ENCODE measurements at places on chromosomes 5 and 9.

- no peak for ATAC-seq
Observed at GRCh38 chr9:132074736-132075135, 4.9 kb downstream of the MED27 start.

DNA sequence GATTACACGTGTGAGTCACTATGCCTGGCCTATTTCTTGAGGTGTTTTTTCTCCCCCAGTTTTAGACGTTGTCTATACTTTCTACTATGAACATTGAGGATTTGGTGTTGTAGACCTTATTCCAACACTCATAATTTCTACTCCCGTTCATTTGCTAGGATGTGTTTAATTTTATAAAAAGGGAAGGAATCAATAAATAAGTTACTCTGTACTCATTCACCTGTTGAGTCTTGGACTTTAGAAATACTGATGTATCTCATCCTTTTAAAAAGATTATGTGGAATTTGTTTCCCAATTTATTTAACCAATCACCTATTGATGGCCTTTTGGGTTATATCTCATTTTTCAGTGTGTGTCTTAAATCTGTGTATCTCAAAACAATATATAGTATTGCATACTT, 3.2 kb downstream of the CDK7 start:
- ATAC-seq: no peak

DNA sequence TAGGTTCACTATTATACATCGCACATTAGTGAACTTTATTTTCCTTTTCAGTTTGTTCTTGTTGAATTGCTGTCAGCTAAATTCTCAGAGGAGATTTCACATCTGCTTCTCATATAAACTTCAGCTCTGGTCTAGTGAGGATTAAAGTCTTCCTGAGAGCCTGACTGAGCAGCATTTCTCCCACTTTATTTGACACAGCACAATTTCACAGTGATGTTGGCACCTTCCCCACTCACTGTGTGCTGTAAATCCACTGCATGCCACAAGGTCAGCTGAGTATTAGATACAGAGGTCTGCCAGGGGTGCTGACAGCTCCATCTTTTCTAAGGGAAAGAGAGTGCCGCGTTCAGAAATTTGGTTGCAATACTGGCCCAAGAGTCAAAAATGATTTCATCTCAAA, 567.4 kb downstream of the PRR16 start:
- ATAC-seq: no peak

DNA sequence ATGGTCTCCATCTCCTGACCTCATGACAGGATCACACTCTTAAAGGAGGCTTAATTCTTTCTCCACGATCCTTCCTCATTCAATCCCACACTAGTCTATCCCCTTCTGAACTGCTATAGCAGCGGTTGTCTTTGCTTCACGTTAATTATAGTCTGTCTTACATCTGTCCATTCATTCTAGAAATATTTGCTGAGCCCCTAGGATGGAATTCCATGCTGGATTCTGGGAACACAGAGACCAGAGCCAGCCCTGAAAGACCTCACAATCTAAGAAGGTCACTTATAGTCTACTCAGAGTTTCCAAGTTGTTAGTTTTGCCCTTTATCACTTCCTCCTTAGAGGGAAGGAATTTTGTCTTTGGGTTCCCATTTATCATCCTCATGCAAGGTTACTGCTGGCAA, 193.5 kb downstream of the GAS1 start:
- no peak for ATAC-seq

- no peak for ATAC-seq
Observed at GRCh38 chr5:89353837-89354551, 471.0 kb upstream of the MEF2C start.

GRCh38 chr5:1312206-1312605, 17.3 kb upstream of the TERT start:
- ATAC-seq: no peak

- ATAC-seq: no peak
Observed at GRCh38 chr9:28930766-28931165, 1357.5 kb upstream of the C9orf72 start.

All from activated T-helper 17 cell treated with anti-CD3 and anti-CD28 coated beads, Interleukin-2, amount 50 U/mL, for 72 hours (primary cell).